ENCODE measurements at places on chromosomes 11 and 22.
A peak's percentile ranks its signal among the peaks of the same experiment; 100 is the strongest.

DNA sequence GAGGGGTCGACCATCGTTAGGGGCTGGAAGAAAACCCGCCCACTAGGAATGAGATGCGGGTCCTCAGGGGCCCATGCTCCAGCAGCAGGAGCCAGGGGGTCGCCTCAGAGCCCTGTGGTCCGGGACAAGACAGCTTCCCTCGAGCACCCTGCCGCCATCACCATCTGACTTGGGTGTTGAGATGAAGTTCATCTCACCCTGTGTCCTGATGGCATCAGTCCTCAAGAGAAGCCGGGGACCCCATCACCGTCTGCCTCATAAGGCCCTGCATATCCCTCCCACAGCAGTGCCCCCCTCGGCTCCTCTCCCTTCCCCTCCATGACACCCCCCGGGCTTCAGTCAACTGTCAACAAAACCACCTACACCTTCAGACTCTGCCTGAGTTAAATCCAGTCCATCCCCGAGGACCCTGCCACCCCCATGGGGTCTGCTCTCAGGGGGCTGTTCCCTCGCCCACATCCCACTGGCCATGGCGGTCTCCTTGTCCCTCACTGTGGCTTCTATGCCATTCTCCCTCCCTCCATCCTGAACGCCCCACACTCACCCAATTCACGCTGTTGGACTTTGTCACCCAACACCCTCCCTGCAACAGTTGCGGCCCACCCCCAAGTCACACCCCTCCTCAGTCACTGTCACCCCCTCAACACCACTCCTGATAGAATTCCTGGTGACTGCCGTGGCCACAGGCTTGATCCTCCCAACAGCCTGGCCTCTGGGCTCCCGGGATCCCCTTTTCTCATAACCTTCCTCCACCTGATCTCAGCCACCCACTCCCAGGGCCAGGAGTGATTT lies 87.7 kb upstream of the RTL6 start:
- DNase-seq = no peak

GRCh38 chr11:128680906-128681305 lies 13.0 kb upstream of the FLI1 start:
- DNase-seq = no peak

GRCh38 chr11:75345455-75346160 lies 5.9 kb downstream of the ARRB1 start:
- no peak for DNase-seq

DNA sequence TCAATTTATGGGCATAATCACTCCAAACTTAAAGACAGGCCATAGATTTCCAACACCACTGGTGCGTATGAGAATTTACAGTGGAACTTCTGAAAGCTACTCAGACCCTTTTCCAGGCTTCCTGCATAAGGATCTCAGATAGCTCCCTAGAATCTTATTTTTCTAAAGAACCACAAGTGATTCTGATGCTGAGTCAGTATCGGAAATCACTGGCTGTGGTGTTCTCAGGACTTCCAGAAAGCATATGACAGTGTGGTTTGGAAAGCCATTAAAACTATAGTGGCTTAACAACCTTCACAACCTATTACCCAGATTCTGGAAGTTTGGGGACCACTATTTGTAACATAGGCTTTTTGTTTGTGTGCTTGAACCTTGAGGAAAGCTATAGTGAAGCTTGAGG lies 756.0 kb downstream of the DLG2 start:
- DNase-seq = no peak

GRCh38 chr11:124920870-124921609 lies 2.0 kb downstream of the HEPN1 start:
- DNase-seq = no peak

GRCh38 chr11:19939415-19939929 lies 220.8 kb downstream of the DBX1 start:
- no peak for DNase-seq

DNA sequence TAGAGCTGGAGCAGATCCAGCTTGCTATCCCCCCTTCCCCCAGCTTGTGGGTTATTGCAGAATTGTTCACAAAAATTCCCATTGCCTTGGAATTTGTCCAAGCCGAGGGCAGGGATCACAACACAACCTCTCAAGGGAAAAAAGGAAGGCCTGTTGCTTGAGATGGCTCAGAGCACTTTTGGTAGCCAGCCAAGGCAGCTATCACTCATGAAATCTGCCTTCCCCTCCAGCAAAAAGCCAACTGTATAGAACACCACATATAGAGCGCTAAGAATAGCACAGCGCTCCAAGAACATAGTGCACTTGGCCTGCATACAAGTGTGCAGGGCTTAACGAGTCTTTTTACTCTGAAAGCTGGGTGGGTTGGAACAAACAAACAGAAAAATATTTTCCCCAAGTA lies 46.2 kb downstream of the FAM83F start:
- DNase-seq = no peak

- no peak for DNase-seq
Measured at GRCh38 chr11:36374726-36375125, 78.6 kb downstream of the PRR5L start.

- DNase-seq = no peak
Measured at GRCh38 chr22:39462443-39463221, 5.8 kb downstream of the MGAT3 start.

DNA sequence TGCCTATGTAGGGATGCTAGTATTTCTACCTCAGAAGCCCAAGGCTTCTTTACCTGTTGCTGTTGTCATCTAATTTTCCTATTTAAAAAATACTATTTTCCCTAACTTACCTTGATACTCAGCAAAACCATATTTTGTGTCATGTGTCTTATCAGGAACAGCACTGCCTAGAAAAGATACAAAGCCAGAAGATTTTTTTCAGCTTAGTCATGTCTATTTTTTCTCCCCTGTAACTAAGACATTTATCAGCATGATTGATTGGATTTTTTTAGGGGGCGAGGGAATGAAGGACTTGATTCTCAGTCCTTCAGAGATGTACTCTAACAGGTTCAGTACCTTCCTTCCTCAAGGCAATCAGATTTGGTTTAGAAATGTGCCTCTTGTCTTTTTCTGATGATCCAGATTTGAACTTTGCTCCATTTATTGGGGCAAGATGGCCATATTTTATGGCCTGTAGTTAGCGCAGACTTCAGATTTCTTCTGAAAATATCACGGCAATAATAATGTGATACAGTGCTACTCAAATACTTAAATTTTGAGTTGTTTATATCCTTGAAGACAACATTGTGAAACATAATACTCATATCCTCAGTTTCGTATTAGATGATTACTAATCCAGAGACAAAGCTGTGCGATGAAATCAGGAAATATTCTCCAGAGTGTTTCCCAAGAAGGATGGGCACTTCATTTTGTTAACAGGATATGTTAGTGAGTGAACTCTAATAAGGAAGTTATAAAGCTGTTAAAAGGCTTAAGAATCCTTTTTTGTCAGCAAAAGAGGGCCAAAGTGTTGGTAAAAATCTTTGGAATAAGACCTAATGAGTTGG lies 3.8 kb upstream of the PIK3IP1 start:
- DNase-seq = peak; percentile 73

DNA sequence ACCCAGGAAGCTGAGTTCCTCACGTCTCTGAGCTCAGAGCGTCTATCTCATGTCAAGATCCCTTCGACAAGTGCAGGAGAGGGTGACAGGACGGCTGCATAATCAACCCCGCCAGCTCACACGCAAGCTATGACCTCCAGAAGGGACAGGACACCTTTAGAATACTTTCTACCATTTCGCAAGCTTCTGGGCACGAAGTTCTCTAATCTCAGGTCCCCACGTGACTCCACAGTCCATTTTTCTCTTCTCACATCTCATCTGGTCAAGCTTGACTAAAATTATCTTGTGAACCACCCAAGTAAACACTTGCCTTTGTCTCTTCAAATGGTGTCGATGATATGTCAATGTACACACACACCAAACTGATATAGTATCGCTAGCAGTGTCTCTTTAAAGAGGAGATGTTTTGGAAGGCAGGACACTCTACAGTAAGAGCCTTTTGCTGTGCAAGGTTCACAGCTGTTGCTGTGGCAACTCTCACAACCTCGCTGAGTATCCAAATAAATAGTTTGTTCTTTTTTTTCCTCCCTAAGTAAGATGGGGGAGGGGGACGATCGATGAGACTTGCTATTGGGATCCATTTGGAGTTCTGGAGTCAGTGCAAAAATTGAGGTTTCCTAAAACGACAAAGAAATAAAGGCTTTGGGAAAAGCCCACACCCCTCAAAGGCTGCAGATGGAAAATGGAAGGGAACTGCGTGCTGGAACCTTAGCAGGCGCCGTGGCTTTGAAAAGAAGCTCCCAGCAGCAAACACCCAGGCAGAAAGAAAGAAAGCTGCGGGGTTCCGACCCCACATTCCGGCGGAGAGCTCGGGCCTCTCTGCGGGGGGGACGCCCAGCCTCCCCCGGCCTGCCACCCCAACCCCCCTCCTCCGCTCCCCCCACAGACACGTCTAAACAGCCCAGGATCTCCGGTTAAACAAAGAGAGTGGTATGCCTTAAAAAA lies 215.4 kb upstream of the UBASH3B start:
- DNase-seq = no peak

GRCh38 chr11:61685617-61685967 lies 5.4 kb downstream of the DAGLA start:
- no peak for DNase-seq

DNA sequence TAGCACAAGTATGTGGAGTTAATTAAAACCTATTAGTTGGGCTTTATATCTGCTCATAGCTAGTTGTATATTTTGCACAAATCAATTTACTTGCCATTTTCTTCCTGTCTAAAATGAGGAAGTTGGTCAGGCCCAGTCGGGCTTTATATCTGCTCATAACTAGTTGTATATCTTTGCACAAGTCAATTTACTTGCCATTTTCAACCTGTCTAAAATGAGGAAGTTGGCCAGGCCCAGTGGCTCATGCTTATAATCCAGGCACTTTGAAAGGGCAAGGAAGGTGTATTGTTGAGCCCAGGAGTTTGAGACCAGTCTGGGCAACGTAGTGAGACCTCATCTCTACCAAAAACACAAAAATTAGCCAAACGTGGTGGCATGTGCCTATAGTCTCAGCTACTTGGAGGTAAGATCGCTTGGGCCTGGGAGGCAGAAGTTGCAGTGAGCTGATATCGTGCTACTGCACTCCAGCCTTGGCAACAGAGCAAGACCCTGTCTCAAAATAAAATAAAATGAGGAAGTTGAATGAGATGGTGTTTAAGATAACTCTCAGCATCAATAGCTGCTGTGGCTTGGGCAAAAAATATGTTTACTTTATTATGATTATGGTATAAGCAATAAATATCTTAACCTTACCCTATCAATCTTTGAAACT lies 1558.6 kb upstream of the RAG2 start:
- DNase-seq = no peak

DNA sequence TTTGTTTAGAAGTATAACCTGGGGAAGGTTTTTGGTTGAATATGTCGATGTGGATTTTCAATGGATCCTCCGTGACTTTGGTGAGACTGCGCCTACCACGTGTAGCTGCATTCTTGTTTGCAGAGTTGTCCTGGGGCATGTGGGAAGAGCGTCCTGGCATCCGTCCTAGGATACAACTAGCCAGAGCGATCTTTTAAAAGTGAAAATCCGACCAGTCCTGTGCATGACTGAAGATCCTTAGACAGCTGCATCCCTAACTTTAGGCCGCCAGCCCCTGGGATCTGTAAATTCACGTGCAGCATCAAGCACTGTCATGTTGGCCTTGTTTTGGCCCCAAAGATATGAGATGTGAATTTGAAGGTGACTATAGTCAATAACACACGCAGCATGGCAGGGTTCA lies 22.4 kb upstream of the THY1 start:
- no peak for DNase-seq

GRCh38 chr11:18312012-18312411 lies 9.9 kb downstream of the HPS5 start:
- DNase-seq = no peak

- no peak for DNase-seq
Measured at GRCh38 chr11:1271002-1271401, 38.4 kb downstream of the TOLLIP start.

GRCh38 chr11:133506023-133506422 lies 26.3 kb downstream of the OPCML start:
- DNase-seq = no peak

- DNase-seq = no peak
Measured at GRCh38 chr11:86575927-86576326, 96.5 kb downstream of the ME3 start.

DNA sequence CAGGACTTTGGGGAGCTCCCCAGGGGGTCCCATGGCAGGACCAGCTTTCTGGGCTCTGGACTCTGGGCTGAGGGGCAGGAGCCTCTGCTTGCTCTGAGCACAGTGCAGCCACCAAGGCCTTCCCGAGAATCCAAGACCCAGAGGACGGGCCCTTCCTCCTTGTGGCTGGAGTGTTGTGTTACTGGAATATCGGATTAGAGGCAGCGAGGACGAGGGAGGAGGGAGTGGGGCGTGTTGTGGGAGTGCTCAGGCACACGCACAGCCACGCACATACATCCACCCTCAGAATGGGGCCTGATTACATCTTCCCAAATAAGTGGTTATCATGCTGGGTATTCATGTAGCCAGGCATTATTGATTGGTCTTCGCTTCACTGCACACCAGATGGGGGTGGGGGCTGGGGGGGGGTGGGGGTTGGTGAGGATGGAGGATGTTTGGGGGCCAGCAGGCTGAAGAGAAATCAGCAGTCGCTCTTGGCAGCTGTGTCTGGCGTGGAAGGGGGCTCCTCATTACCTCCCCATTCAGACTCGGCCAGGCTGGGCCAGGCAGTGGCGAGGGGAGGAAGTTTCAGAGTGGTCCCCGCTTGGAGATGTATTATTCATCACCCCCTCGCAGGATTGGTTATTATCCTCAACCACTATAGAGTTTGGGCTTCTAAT lies 120.9 kb downstream of the ST3GAL4 start:
- no peak for DNase-seq

GRCh38 chr22:19610518-19611253 lies 86.5 kb upstream of the CLDN5 start:
- DNase-seq = no peak

- no peak for DNase-seq
Measured at GRCh38 chr22:26949193-26949592, 291.8 kb downstream of the MIAT start.

DNA sequence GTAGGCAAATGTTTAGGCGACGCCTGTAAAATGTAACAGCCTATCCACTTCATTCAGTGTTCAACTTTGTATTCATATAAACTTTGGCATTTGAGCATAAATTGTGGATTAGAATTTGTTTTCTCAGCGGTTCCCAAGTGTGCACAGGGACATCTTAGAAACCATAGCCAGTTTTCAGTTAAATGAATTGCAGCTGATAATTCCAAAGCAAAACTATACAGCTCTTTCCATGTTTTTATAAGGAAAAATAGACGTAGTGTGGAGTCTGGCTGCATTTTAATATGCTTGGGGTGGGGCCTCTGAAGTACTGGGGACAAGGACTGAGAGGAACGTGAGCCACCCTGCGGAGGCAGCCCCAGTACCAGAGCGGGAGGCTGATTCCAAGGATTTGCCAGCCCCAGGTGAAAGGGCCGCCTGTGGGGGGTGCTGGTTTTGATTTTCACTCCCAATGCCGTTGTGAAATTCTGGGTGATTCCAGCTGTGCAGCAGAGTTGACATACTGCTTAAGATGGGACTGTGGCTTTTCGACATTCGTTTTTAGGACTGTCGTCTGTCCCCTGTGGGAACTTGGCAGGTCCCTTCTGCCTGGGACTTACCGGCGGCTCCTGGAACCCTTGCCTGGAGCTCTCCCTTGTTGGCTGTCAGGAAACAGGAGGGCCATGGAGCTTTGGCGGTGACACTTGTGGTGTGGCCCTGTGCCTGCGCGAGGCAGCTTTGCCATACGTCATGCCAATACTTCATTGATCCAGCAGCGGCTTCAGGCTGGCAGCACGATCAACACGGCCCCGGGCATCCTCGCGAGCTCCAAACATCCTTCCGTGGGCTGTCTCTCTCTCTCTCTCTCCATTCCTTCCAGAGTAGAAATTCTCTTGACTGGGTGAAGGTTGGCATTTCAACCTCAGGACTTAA lies 370.9 kb downstream of the TBC1D22A start:
- no peak for DNase-seq
